HAP-1 (cell line): ENCODE measurements at places on chromosomes 11 and 22.
A peak's percentile ranks its signal among the peaks of the same experiment; 100 is the strongest.

DNA sequence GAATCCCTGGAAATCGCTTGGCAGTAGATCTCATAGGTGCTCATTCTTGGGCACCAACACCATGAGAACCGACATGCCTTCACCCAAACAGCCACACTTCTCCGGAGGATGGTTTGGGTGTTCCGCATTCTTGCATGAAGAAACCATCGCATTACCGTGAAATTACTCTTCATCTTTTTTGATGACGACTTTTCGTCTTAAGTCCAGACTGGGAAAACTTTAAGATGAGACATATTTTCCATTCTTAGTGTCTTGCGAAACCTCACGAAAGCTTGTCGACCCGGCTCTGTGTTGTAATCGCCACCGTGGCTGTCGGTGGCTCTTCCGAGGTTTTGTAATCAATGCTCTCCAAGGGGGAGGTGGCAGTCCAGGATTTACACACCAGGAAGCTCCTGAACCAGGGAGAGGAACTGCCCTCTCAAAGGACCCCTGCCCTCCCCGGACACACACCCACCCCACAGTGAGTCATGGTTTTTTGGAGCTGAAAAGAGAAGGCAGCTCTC lies 1.7 kb downstream of the TOM1 start:
- DNase-seq, result no peak

DNA sequence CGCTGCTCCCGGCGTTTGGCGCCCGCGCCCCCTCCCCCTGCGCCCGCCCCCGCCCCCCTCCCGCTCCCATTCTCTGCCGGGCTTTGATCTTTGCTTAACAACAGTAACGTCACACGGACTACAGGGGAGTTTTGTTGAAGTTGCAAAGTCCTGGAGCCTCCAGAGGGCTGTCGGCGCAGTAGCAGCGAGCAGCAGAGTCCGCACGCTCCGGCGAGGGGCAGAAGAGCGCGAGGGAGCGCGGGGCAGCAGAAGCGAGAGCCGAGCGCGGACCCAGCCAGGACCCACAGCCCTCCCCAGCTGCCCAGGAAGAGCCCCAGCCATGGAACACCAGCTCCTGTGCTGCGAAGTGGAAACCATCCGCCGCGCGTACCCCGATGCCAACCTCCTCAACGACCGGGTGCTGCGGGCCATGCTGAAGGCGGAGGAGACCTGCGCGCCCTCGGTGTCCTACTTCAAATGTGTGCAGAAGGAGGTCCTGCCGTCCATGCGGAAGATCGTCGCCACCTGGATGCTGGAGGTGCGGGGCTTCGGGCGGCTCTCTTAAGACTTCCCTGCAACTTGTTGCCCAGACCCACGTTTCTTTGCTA lies at the start of gene CCND1:
CCND1 (plus strand) TSS at position 162 of the 587 bp plus-strand sequence; CDS start at position 320, 158 bp downstream.
- DNase-seq, result peak; percentile 53

GRCh38 chr11:76048763-76049162 lies 157.5 kb downstream of the WNT11 start:
- DNase-seq, result peak; percentile 37

DNA sequence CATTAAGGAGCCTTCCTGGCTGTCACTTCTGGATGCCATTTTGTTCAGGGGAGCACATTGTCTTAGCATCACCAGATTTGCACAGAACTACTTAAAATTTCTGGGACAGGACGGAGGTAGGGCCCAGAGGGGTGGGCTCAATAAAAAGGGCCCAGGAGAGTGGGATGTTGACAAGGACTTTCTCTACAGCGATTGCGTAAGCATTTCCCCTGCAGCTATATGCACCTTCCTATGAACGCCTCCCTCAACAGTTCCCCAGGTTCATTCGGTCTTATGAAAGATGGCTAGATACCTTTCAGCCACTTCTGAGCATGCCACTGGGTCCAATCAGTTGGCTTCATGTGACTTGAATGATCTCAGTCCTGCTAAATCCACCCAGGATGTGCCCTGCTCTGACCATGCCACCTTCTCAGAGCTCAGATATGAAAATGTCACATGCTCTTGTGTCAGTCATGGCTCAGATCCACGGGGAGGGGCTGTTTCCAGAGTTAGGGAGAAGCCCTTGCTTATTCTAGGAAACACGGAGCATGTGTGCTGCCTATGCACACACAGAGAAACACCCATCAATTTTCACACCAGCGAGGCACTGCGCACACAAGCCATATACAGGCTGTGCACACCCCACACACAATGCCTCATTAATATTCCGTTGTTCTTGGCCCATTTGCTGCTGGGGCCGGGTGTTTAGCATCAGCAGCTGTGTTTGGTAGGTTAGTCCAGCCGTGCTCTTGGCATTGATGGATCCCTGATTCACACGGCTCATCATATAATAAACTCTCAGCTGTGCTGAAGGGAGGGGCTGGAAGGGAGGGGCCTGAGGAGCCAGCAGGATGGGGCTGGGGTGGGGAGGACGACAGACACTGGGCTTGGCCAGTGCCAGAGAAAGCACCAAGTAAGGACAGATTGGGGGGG lies 52.5 kb upstream of the NNMT start:
- no peak for DNase-seq

GRCh38 chr22:50613291-50613981 lies 12.8 kb downstream of the MAPK8IP2 start:
- DNase-seq, result no peak

GRCh38 chr11:93870616-93871015 lies 20.2 kb upstream of the VSTM5 start:
- no peak for DNase-seq

DNA sequence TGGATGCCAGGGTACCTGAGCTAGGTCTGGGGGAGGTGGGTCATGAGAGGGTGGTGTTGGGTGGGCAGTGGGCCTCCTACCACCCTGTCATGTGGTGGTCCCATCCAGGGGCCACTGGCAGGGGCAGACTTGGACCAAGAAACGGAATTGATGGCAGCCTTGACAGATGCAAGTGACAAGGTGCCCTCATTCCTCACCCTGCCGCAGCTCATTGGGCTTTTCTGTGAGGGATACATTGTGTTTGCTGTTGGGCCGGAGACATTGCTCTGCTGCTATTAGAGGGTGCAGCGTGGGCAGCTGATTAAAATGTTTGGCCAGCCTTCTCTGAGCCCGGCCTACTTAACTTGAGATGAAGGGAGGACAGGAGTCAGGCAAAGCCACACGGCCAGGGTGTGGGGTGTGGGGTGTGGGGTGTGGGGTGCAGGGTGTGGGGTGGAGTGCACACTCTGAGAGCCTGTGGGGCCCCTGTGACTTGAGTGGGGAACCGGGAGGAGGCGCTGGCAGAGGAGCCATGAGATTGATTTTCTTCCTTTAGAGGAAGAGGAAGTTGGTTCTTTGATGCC lies 351.5 kb downstream of the TBC1D22A start:
- no peak for DNase-seq

GRCh38 chr11:29026286-29026685 lies 918.1 kb downstream of the METTL15 start:
- no peak for DNase-seq
